ENCODE measurements at places on chromosomes 1 and 21.

DNA sequence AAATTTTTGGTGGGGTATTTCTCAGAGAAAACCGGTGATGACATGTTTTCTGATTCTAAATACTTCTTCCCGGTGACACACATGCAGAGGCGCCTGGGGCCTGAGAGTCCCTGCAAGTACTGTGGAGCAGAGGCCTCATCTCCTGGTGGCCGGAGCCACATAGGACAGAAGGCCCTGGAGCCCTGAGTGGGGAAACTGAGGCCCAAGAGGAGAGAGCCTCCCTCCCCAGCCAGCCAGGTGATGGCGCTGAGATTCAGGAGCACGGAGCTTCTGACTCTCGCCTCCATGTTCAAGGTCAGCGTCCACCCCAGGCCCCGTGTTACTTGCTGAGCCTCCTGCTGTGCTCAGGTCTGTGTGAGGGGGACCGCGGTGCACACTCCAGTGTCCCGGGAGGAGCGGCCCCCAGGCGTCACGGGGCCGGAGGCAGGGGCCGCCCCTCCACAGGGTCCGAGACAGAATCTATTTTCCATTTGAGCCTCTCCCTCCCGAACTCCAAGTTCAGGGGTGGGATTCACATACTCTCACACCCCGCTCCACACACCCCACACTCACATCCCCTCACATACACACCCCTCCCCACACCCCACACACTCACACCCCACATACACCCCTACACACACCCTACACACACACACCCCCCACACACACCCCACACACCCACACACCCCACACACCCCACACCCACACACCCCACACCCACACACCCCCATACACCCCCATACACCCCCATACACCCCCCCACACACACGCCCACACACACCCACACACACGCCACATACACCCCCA is 43.8 kb downstream of the SLX9 start:
- DNase-seq: no peak

GRCh38 chr1:208570362-208570761 is 326.2 kb upstream of the PLXNA2 start:
- DNase-seq: no peak

DNA sequence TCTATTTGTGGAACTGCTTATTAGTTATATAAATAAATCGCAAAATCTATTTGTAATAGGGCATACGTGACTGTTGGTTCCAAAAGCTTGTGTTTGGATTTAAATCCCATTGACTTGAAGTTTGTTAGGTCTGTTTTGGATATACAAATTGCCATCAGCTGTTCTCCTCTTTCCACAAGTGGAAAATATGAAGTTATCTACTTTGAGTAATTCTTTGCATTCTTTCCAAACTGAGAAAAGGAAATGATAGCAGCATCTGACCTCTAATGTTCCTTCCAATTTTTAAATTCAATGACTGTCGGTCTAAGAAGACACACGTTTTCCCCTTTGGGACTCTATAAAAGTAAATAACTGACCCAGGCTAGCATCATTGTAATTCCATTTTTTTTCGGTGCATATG is 165.7 kb upstream of the SGIP1 start:
- DNase-seq: no peak

DNA sequence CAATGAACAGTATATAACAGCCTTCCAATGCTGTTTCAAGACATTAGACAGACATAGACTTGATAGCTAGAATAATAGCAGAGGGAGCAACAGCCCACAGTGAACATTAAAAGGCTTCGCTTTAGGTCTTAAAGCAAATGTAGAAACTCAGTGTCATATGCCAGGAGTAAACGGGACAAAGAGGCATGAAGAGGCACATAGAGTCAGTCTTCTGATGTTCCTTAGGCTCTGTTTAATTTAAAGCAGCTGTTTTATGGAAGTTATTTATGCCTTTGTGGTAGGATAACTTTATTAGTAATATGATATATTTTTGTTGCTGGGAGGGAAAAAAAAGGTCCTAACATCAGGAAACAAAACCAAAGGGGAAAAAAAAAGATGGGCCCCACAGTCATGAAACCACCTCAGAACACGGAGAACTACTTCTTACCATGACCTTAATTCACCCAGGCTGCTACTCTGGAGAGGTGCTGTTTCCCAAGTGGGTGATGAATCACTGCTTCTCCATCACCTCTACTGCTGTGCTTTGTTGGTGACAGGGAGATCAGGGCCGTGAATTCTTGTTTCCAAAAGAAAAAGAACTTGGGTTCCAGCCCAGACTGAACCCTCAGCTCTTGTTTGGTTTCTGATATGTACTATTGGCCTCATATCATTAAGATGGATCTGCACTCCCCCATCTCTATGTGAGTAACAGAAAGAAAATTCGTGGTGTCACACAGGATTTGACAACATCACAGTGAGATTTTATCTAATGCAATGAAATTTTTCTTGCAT is 616.9 kb downstream of the KIF26B start:
- no peak for DNase-seq

- DNase-seq: no peak
These were observed 52.0 kb upstream of the SMYD2 start for GRCh38 chr1:214228976-214229375.

DNA sequence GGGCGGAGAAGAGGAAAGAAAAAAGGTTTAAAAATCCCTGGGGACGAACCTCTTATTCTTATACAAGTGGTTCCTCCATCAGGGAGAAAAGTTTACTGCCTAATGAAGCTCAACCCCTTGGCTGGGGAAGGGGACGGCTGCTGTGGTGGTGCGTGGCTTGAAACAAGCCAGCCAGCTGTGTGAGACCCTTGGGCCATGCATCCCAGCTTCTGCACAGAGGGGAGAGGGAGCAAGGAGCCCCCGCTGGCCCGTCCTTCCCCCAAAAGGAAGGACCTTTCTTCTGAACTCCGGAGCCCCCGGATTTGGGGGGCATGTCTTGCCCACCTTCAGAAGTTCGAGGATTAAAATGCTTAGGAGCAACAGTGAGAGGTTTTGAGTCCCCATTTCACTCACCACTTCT is 67.3 kb downstream of the STUM start:
- no peak for DNase-seq

DNA sequence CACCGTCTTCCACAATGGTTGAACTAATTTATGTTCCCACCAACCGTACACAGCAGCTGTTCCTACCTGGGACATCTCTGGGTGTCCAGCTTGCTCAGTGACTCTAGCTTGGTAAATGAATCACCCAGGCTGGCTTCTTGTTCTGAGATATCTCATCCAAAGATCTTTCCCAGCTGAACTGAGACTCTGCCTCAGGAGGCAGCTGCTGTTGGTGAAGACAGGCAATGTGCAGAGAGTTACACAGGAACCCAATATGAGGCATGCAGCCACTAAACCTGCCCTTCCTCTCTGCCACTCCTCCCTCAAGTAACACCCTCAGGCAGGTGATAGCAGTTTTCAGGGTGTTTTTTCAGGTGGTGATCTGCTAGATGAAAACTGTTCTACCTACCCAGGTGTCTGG is 14.0 kb upstream of the FOXO6 start:
- no peak for DNase-seq

- no peak for DNase-seq
These were observed 111.9 kb downstream of the PTPN14 start for GRCh38 chr1:214439352-214440119.

DNA sequence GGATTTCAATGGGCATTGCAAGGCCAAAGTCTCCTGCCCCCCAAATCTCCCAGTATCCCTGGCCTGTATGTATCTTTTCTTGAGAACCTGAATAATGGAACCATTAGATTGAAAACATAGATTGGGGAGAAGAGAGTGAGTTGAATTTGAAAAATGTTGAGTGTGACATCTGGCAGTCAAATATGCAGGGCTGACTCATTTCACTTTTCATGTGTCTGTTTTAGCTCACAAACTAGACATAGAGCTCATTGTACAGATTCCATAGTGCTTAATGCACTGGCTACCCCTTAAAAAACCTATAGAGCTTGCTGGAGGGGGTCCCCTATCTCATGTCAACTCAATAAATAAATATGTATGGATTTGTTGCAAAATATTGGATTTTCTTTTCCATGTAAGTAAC is 30.8 kb downstream of the DDR2 start:
- no peak for DNase-seq

DNA sequence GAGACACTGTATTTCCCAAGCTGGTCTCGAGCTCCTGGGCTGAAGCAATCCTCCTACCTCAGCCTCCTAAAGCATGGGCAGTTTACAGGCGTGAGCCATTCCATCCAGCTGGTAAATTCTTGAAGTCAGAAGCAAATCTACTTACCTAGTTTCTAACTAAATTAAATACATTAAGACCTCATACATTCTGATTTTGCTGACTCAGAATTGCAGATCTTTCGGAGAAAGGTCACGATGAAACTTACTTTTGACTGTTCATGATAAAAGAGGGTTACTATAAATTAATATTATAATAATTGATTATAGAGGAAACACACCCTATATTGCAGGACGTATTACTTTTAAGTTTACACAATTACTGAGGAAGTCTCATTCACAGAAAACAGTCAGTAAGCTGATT is 132.3 kb downstream of the ZZZ3 start:
- DNase-seq: no peak

DNA sequence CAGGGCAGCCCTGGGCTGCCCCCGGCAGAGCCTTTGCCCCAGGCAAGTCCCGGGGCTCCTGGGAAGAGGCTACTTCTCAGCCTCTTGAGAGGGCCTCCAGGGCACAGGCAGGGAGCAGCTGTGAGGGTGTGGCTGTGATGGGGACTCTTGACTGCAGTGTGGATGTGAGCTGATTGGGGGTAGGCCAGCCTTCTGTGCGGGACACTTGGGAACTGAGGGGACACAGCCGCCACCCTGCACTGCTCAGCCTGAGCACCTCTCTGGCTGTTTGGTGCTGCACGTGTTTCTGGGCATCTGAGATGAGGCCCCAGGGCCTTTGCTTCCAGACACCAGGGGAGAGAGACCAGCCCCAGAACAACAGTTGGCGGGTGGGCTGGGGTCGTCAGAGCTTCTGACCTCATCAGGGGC is 62.1 kb downstream of the SKI start:
- no peak for DNase-seq

GRCh38 chr1:190126728-190127127 is 350.9 kb downstream of the BRINP3 start:
- DNase-seq: no peak

DNA sequence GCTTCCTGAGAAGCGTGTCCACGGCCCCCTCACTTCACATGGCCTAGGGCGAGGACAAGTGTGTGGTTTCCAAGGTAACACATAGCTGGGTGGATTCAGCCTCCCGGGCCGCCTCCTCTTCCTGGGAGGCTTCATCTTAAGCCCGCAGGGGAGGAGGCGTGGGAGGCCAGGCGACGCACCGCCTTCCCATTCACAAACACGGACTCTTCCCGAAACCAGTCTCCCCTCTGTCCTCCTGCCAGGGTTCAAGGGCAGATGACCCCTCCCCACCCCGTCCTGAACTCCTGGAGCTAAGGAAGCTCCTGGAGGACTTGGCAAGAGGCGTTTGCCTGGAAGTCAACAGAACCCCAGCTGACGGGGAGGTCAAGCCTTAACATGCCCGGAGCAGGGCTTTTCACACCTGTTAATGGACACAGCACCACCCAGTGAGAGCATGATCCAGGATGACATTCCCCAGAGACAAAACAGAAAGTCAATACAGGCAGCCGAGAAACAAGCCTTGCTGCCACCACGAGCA is 56.7 kb downstream of the KCNN3 start:
- no peak for DNase-seq

- DNase-seq: peak; percentile 72
These were observed 1.1 kb downstream of the ZSWIM5 start for GRCh38 chr1:45205011-45205909.

- no peak for DNase-seq
These were observed 708 bp downstream of the CHRNB2 start for GRCh38 chr1:154568157-154568815.

- no peak for DNase-seq
These were observed 10.2 kb downstream of the SH3BP5L start for GRCh38 chr1:248815407-248816034.

GRCh38 chr1:56833088-56833487 is 13.9 kb upstream of the FYB2 start:
- no peak for DNase-seq

DNA sequence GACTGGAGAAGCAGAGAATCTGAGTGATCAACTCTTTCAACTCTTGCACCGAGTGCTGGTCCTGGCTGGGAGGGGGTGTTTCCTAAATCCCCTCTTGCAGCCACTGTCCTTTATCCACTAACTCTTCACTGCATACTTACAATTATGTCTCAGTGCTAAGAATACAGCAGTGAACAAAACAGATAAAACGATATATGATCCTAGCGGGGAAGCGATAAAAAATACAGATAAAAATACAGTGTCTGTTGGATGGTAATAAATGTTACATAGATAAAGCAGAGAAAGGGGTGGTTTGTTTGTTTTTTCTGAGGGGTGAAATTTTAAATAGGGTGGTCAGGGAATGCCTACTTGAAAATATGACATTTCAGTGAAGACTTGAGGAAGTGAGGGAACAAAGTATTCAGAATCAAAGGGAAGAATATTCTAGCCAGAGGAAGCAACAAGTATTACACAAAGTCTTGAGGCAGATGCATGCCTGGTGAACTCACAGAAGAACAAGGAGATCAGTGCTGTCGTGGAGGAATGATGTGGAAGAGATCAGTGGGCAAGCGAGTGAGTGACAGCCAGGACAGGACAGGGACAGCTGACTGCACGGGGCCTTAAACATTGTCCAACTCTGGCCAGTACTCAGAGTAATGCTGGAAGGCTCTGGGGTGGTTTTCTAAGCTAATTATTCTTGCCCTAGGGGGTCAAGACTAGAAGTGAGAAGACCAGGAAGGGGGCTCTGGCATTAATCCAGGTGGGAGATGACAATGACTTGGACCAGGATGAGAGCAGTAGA is 110.0 kb downstream of the APP start:
- DNase-seq: no peak

GRCh38 chr1:194056169-194056568 is 869.8 kb upstream of the B3GALT2 start:
- DNase-seq: no peak

DNA sequence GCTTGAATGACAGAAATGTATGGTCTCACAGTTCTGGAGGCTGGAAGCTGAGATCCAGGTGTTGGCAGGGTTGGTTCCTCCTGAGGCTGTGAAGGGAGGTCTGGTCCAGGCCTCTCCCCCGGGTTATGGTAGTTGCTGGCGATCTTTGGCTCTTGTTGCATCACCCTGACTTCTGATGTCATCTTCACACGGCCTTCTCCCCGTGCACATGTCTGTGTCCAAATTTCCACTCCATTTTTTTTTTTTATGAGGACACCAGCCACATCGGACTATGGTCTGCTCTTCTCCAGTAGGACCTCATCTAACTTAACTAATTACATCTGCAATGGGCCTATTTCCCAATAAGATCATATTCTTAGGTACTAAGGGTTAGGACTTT is 232.2 kb downstream of the KCNJ6 start:
- DNase-seq: no peak

GRCh38 chr1:218274511-218274910 is 10.6 kb upstream of the RRP15 start:
- DNase-seq: no peak

GRCh38 chr1:27135541-27136235 is 19.2 kb downstream of the SLC9A1 start:
- no peak for DNase-seq

DNA sequence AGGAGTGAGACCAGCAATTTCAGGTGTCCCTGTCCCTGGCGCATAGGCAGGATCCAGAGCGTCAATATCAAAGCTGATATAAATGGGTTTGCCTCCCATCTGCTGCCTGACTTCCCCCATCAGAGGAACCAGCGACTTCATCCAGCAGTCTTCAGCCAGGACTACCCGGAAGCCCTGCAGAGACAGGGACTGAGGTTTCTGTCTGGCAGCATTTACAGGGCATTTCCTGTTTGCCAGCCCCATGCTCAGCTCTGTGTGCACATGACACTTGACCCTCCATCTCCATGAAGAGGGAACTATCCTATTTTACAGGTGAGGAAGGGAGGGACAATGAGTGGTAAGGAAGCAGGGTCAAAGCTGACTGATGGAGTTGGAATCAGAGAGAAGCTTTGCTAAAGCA is 7.2 kb downstream of the AGMAT start:
- DNase-seq: no peak

Data from H1 (cell line).